ENCODE measurements at places on chromosomes 3 and 15.

- DNase-seq: peak; percentile 79
These were observed 957.8 kb downstream of the ROBO1 start for GRCh38 chr3:78809966-78810365.

- DNase-seq: no peak
These were observed 1560.4 kb upstream of the GBE1 start for GRCh38 chr3:83321891-83322290.

- no peak for DNase-seq
These were observed 109.6 kb downstream of the ADCY5 start for GRCh38 chr3:123339302-123339701.

- DNase-seq: no peak
These were observed 21.0 kb downstream of the RFT1 start for GRCh38 chr3:53109190-53109589.

GRCh38 chr15:100913961-100914360 lies 5.2 kb upstream of the LRRK1 start:
- DNase-seq: peak; percentile 45

DNA sequence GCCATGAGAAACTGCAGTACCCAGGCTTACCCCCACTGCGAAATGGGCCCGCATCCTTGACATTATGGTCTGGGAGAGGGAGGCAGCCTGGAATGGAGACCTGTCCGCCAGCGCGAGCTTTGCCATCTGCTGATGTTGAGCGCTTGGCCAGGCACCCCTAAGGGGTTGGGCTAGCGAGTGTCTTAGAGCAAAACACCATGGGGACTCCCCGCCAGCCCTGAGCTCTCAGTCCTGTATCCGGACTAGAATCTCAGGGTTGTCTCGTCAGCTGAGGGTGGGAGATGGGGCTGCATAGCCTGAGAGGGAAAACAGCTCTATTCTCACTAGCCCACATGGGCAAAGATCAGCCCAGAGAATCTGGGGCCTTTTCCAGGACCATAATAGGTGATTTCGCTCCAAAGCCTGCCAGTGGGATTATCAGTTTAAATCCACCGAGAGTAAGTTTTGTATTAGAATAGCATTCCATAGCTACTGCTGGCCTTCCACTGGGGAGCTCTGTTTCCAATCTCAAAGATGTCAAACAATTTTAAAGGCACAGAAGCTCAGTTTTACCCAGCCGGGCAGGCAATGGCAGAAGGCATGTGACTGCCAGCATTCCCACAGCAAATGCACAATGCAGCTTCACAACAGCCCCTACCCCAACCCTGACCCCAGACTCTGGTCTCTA lies 167.5 kb upstream of the TPM1 start:
- DNase-seq: no peak

DNA sequence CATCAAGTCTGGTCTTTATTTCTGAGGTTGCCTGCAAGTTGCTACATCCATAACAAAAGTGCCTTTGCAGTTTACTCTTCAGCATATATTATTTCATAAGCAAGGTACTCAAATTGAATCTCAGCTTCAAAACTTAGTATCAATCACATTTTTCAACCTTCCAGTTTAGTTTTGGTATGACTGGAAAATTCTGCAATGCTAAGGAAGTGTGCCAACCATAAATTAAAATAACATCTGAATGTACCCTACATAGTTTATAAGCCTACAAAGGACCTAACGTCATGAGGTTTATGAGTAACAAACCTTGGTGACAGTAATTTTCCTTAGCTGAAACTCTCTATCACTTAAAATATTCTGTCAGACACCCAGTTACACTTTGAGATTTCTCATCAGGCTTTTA lies 62.8 kb downstream of the THBS1 start:
- no peak for DNase-seq

- no peak for DNase-seq
These were observed 45.7 kb downstream of the CHSY1 start for GRCh38 chr15:101206176-101206591.

- no peak for DNase-seq
These were observed 50.5 kb upstream of the ABI3BP start for GRCh38 chr3:101043687-101044078.

DNA sequence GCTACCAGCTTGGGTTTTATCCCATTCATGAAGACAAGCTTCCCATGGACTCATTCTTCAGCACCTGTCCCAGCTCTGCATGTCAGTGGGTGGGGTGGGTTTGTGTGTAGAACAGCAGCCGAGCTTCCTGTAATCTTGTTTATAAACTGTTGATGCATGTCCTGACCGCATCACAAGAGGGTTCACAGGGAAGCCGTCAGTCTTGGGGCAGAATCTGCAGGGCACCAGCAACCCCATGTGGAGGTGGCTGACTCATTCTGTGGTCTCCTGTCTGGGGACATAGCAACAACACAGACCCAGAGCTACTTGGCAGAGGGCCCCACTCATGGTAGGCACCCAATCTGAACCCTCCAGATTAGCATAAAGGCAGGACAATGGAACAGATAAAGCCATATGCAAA lies 35.6 kb downstream of the DAPK2 start:
- no peak for DNase-seq

DNA sequence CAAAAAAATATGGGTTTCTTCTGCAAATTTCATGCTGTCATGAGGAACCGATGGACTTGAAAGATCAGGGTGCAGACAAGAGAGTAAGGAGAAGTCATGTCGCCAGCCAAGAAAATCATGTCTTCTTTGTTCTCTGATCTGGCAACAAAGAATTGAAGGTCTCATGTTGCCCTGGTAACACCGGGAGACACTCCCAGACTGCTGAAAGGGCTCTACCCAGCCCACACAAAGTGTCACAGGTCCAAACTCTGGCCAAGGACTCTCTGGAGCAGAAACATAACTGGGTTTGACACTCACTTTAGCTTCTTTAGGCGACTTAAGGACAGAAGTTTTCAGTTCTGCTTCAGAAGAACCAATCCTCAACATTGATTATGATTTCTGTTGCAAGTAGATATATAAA lies 42.9 kb downstream of the SIDT1 start:
- DNase-seq: peak; percentile 75

- DNase-seq: no peak
These were observed 128.5 kb downstream of the C3orf70 start for GRCh38 chr3:185024406-185024805.

GRCh38 chr3:30302027-30302426 lies 304.4 kb upstream of the TGFBR2 start:
- DNase-seq: no peak

- DNase-seq: no peak
These were observed 22.7 kb downstream of the TMEM207 start for GRCh38 chr3:190426806-190427507.

- peak; percentile 73 for DNase-seq
These were observed 17.2 kb downstream of the DAPK2 start for GRCh38 chr15:64029110-64029509.

GRCh38 chr3:183050706-183051105 lies 48.6 kb downstream of the MCCC1 start:
- peak; percentile 3 for DNase-seq

All from eye (tissue), 1 donor.